ENCODE measurements at places on chromosomes 16 and 17.

GRCh38 chr16:28984619-28985135, at the start of gene LAT:
TSS of gene LAT (plus strand) at chr16:28985052. CDS start at chr16:28985418, 366 bp downstream.
- DNase-seq = no peak

DNA sequence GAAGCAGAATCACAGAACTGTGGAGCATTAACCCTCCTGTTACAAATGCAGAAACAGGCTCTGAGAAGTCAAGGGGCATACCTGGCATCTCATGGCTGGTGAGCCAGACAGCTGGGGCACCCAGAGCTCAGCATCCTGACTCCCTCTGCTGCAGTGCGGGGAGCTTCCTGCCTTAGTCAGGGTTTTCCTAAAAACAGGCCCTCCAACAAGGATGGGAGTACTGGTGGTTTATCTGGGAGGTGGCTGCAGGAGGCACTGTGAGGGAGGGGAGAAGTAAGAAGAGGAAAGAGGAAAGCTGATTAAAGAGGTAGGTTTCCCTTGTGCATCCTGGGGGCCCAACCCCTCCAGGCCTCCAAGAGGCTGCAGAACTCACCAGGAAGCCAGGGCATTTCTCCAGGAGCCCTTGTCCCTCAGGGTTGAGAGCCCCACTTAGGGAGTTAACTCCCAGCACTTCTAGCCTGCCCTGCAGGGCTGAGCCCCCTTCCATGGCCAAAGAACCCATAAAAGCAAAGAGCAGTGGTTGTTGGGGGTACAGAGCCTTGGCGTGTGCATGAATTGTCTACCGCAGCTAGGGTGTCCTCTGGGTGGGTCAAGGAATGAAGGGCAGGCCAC, 261.5 kb upstream of the RPL38 start:
- DNase-seq = no peak

DNA sequence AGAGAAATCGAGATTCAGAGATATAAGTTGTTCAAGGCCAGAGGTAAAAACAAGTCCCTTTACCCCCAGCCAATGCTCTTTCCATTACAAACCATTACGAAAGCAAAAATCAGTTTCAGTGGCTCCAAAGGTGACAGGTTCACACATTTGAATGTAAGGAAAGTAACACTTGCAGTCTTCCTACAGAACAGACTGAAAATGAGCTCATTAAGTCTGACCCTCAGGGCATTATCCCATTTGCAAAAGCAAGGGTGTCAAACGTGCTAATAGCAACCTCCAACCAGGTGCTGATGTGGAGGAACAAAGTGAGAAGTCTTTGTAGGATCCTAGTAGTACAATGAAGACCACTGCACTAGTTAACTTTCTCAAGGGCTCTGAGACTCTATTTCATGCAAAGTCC, 65.2 kb downstream of the XPO6 start:
- DNase-seq = no peak

GRCh38 chr16:47970291-47970931, 185.4 kb downstream of the ABCC12 start:
- DNase-seq = peak; percentile 27

DNA sequence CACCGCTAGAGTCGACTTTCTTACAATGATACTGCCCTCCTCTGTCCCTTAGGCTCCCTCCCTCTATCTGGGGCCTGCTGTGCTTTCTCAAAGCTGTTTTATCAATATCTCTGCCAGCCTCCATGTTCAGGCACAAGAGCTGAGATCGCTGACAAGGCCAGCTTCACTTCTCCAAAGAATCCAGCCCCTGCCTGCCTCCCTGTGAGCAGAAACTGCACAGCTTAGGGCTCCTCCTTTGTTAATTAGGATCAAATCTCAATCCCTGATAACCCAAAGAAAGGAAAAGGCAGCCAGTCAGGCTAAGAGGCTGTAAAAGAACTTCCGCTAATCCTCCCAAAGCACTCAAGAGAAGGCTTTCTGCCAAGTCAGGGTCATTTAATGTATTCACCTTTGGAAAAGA, 616.0 kb upstream of the CDH11 start:
- no peak for DNase-seq

DNA sequence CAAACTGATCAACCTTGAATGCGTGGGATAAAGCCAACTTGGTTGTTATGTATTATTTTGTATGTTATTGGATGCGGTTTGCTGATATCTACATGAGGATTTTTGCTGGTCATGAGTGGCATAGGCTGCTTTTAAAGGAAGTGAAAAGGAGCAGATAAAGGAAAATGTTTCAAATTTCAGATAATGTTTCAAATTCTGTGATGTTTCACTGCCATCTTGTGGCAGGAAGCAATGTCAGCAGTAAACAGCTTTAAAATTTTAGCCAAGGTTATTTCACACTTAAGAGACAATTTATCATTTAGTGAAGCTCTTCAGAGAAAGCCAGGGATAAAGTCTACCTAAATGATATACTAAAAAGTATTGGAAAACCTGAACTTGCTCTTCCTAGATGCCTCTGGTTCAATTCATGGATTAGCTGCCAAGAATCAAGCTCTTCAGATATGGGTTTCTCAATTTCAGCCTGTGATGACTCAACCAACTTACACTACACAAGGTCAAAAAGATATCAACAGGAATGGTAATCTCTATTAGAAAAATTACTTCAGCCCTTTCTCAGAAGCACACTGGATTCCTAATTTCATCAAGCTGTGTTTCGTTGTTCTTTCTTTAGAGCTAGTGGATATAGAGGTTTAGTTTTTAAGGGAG, 136.0 kb upstream of the C17orf78 start:
- peak; percentile 40 for DNase-seq

- peak; percentile 59 for DNase-seq
These were observed 7.7 kb upstream of the PPL start for GRCh38 chr16:4944333-4945281.

DNA sequence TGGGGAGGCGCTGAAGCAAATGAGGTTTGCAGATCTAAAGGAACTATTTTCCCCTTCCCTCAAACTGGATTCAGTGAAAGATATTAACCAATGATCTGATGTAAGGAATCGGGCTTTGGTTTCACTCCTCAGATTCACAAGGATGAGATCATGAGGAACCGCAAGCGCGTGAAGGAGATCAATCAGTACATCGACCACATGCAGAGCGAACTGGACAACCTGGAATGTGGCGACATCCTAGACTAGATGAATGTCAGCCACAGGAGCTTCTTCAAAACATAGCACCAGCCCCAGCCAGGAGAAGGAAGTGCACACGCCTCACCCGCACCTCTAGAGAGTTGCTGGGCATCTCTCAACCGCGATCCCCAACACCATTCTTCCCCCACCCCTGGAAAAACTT, 22.5 kb downstream of the ATPAF2 start:
- no peak for DNase-seq

- no peak for DNase-seq
These were observed 18.9 kb downstream of the SNX11 start for GRCh38 chr17:48126532-48126850.

DNA sequence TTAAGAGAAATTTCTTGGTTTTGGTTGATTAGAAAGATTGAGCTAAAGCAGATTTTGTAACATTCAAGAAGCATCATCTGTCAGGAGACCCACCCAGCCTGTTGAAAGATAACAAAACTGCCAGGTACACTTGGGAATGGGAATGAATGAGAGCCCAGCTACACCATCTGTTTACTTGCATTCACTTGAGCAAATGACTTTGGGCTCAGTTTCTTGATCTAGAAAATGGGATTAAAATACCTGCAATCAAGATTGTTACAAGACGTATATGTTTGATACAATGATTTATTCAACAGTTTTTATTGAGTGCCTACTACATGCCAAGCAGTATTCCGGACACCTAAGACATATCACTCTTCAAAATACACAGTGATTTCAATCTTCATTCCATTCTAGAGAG, 76.3 kb upstream of the HAS3 start:
- DNase-seq = no peak

DNA sequence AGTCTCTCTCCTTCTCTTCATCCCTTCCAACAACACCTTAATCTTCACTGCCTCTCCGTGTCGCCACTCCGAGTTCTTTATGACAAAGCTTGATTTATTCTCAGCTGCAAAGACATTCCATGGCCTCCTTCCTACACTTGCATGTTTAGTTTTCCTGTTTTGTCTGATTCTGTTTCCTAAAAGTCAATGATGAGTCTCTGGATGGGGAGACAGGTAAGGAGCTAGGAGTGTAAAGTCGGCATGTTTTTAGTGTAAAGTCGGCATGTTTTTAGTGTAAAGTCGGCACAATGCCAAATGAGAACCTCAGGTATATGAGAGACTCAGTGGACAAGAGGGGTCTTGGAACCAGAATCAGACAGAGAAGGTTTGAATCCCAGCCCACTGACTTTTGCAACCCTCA, 362.3 kb upstream of the EEF2KMT start:
- no peak for DNase-seq

DNA sequence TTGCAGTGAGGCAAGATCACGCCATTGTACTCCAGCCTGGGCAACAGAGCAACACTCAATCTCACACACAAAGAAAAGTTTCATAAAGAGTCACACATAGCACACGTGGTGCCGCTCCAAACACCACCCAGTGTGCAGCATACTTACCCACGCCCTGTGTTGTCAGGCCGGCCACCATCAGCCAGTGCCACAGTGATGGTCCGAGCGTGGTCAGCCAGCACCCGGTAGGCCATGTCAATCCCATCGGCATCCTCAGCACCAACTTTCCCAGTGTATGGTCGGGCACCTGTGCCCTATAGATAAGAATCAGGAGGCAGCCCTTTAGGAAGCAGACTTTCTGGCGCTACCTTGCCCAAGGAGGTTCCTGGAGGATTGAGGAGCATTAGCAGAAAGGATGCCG, 17.7 kb upstream of the EXOSC6 start:
- peak; percentile 33 for DNase-seq

DNA sequence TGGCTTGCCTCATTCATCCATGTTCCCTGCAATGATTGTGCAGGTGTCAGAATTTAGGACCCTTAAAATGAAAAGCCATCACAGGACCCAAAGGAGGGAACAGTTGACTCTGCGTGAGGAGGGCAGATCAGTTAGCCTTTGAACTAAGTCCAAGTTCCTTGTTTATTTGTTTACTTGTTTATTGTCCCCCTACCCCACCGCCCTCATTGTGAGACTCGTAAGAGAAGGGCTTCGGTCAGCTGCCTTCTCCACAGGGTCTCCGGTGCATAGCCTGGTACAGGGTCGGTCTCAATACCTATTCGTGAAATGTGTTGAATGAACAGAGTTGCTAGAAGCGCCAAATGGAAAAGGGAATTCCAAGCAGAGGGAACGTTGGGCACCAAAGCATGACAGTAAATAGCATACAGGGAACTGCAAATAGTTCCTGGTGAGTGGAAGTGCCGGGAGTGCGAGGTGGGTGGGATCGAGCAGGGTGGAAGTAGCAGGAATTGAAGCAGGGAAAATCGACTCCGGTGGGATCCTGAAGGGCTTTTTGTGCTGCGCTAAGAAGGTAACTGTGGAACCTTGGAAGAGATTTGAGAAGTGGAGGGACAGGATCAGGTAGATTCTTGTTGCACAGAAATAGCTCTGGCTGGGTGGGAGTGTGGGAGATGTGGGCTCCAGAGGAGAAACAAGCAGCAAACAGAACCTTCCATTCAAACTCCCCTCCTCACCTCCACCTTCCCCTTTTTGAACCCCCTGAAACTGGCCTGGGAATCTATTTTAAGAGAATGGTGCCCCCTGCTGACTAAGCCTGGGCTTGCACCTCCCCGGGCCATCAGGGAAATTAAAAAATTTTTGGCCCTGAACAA, 12.7 kb downstream of the SLC35B1 start:
- peak; percentile 29 for DNase-seq

- DNase-seq = no peak
These were observed 131.7 kb downstream of the SHISA6 start for GRCh38 chr17:11372692-11373091.

GRCh38 chr17:27453471-27453870, 2.8 kb upstream of the KSR1 start:
- no peak for DNase-seq

DNA sequence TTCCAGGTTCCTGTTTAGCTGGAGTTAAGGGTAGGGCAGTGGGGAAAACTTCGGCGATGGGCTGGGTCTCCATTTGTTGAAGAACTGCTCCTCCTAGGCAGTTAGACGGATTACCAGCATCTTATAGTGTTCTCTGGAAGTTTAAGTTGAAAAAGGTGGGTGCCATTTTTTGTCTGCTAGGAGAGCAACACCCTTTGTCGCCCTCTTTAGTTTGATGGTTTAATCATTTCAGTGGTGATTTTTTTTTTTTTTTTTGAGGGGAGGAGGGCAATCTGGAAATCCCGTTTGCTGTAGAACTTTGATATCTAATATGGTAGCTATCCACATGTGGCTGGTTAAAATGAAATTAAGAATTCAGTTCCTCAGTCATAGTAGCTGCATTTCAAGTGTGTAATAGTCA, 4.1 kb downstream of the UBFD1 start:
- DNase-seq = no peak

DNA sequence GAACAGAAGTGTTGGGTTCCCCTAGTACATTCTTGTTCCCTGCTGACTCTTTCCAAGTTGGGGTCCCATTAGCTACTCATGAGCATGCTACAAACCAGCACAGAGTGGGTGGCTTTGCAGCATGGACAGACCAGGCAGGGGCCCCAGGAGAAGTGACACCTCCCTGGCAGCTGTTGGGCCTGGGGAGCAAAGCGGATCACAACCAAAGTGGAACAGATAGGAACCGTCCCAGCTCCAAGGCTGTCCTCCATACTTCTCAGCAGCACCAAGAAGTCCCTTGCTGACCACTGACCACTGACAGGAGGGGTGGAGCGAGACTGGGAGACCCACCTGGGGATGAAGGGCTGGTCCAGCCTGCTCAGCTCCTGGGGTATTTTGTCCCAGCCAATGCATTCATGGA, 12.4 kb upstream of the GFAP start:
- no peak for DNase-seq

- DNase-seq = no peak
These were observed 3.9 kb downstream of the SPNS2 start for GRCh38 chr17:4502466-4503154.

GRCh38 chr16:72128701-72129100, 35.1 kb downstream of the DHX38 start:
- DNase-seq = no peak

GRCh38 chr16:89190150-89190958, 10.0 kb downstream of the SLC22A31 start:
- DNase-seq = no peak

- DNase-seq = no peak
These were observed 17.2 kb upstream of the PRM1 start for GRCh38 chr16:11298143-11298900.

GRCh38 chr17:57772774-57773173, 27.7 kb upstream of the CCDC182 start:
- no peak for DNase-seq

GRCh38 chr17:50149417-50150353, 792 bp downstream of the PPP1R9B start:
- DNase-seq = peak; percentile 36

DNA sequence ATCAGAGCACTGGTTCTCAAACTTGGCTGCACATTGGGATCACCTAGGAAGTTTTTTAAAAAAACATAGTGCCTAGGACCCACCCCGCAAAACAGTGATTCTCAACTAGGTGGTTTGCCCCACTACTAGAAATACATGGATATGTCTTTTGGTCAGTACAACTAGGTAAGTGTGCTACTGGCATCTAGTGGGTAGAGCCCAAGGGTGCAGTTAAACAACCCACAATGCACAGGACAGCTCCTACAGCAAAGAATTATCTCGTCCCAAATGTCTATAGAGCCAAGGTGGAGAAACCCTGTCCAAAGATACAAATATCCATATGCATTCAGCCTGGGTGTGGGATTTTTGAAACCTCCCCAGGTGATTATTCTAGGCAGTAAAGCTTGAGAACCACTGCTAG, 11.8 kb upstream of the ZNF19 start:
- no peak for DNase-seq
